ENCODE measurements at places on chromosomes 16 and 17. TPM values are rescaled to one million over a fixed set of nuclear protein-coding genes. Genes with fewer than 3 reads are reported as not detected.

The RSPRY1 gene
- 57.4 TPM for total RNA-seq

The QPRT gene
- 106 TPM for total RNA-seq

The C1QTNF1 gene
- 0.67 TPM for total RNA-seq

The CA7 gene
- total RNA-seq, result not detected

The SLC5A11 gene
- total RNA-seq, result not detected

The C17orf78 gene
- not detected for total RNA-seq

The BEAN1 gene
- not detected for total RNA-seq

The CHAD gene
- total RNA-seq, result not detected

The ZNF18 gene
- 5.9 TPM for total RNA-seq

The SLC16A5 gene
- 16.0 TPM for total RNA-seq

The CLEC18C gene
- 0.17 TPM for total RNA-seq

The GAS7 gene
- 3.8 TPM for total RNA-seq

The SLFN5 gene
- total RNA-seq, result 13.1 TPM

The RND2 gene
- total RNA-seq, result 14.6 TPM

The NLE1 gene
- total RNA-seq, result 19.5 TPM

The NXN gene
- 56.0 TPM for total RNA-seq

Measured in progenitor cell of endocrine pancreas (in vitro differentiated cells).